ENCODE measurements at places on chromosomes 12 and 14.

DNA sequence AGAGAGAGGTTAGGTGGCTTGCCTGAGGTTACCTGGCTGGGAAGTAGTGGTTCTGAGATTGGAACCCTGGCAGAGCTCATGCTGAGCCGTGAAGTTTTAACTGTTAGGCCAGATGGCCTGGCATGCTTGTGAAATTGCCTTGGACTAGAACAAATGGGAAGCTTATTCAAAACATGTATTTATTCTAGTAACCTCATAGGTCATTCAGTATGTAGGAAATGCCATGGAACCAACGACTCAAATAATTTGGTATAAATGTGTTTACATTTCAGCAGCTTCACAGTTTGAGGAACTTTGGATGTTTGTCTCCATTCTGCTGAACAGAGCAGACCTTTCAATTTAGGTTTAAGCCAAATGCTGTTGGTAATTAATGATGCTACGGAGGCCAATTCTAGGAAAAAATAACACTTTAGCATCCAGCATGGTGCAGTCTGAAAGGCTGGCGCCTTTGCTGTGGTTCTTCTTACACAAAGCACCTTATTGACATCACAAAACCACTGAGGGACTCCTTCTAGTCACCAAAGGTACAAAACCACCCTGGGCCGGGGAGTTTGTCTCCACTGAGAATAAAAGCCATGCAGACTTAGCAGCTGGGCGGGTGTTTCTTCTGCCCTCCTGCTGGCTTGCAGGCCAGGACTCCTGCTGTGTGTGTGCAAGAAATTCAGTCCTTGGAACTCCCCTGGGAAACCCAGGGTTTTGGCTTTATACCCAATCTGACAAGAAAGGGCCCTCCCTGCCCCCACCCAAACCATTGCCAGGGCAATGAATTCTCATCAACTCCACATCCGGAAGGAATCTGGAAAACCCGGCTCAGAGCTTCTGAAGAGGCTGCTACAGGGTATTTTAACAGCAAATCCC, 64.2 kb downstream of the ELK3 start:
- peak; percentile 25 for DNase-seq

DNA sequence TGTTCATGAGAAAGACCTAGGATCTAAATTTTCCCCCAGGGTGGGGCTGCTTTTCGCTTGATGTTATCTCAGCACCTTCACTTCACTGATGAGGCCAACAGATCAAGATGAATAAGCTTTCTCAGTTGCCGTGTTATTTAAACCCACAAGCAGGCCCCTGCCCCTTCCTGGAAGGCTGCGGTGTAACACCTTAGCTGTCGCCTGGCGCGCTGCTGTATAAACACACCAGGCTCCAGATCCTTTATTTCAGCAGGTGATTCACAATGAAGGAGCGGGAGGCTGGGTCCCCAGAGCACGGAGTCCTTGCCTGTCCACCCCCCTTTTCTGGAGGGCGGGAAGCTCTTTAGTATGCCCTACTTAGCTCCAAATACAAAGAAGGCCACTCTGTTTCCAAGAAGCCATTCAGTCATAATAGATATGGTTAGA, 515.4 kb downstream of the FUT8 start:
- no peak for DNase-seq

DNA sequence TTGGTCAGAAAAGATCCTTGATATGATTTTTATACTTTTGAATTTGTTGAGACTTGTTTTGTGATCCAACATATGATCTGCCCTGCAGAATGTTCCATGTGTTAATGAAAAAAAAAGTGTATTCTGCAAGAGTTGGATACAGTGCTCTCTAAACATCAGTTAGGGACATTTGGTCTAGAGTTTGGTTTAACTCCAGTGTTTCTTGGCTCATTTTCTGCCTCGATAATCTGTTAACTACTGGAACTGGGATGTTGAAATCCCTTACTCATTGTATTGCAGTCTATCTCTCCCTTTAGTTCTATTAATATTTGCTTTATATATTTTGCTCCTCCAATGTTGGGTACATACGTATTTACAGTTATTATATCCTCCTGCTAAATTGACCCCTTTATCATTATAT, 18.3 kb upstream of the TXNRD1 start:
- DNase-seq = peak; percentile 87

- DNase-seq = no peak
Observed at GRCh38 chr14:55253276-55253675, 17.9 kb upstream of the FBXO34 start.

DNA sequence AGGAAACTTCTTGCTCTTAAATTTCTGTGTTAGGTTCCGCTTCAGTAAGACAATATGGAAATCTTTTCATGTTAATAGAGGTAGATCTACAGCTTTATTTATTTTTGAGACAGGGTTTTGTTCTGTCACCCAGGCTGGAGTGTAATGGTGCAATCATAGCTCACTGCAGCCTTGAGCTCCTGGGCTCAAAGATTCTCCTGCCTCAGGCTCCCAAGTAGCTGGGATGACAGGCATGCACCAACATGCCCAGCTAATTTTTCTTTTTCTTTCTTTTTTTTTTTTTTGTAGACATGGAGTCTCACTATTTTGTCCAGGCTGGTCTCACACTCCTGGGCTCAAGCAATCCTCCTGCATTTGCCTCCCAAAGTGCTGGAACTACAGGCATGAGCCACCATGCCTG, 70.1 kb downstream of the DAO start:
- DNase-seq = no peak

DNA sequence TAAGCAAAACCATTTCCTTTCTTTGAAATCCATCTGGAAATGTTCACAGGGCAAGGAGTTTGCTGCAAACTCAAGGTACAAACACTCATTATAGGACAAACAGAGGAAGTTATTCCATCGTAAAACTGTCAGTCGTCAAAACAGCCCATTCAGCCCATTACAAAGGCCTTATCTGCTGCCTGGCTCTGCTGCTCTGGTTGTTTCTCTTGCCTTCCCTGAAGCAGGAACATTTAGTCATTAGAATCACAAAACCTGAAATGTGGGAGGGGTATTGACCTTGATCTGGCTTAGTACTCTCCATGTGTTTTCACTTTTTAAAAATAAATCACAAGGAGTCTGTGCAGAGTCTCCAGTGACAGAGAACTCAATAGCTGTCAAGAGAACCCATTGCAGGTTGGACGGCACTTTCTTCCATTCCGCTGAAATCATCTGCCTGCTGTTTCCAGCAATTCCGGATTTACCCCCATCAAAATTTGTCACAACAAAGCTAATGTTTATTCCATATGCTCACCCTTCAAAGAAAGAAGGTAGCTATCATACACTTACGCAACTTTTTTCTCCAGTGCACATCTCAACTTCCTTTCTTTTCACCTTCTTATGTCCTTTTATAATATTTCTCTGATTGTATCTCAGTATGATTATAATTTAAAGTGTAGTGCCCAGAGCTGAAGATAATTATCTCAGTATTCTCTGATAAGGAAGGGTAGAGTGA, 24.6 kb upstream of the ITPR2 start:
- DNase-seq = no peak
